Stimulated activated CD4-positive, alpha-beta T cell treated with anti-CD3 and anti-CD28 coated beads, Interleukin-12 subunit alpha, Interleukin-12 subunit beta, amount 100 ng/mL, for 4 hours (primary cell): ENCODE measurements at places on chromosomes 13 and 19.

GRCh38 chr19:33771384-33772101 lies 25.1 kb upstream of the KCTD15 start:
- peak; percentile 59 for DNase-seq

- DNase-seq = no peak
Measured at GRCh38 chr19:49891393-49891792, 5.3 kb downstream of the IL4I1 start.

DNA sequence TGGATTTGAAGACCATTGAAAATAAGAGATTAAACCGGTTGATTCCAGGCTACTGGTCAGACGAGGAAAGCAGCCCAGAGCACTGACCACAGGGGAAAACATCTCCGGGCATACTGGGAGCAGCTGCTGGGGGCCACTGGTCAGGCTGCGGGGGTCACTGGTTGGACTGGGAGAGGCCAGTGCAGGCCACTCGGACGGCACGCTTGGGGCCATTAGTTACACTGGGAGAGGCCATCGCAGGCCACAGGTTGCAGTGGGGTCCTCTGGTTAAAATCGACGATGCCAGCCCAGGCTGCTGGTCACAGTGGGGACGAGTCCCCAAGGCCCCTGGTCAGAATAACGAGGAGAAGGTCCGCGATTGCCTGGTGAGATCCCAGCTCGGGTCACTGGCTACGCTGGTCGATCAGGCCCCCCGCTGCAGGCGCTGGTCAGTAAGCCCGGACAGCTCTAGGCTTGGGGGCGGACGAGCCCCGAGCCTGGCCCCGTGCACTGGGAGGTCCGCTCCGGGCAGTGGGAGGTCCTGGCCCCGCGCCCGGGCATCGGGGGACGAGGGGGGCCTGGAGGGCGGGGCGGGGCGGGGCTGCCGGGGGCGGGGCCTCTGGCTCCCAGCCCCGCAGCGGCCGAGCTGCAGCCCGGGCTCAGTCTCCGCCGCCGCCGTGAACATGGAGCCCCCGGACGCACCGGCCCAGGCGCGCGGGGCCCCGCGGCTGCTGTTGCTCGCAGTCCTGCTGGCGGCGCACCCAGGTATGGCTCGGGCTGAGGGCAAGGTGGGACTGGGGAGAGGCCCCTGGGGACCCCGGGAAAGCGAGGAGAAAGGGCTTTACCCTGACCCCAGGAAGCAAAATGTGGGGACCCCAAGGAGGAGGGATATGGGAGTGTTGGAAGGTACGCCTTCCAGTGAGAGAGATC lies at the start of gene BCAM:
TSS of gene BCAM (plus strand) at position 641 of the 909 bp plus-strand sequence. CDS start at position 663, 22 bp downstream.
- DNase-seq = no peak

- DNase-seq = no peak
Measured at GRCh38 chr19:7470540-7471305, 18.1 kb downstream of the PEX11G start.

DNA sequence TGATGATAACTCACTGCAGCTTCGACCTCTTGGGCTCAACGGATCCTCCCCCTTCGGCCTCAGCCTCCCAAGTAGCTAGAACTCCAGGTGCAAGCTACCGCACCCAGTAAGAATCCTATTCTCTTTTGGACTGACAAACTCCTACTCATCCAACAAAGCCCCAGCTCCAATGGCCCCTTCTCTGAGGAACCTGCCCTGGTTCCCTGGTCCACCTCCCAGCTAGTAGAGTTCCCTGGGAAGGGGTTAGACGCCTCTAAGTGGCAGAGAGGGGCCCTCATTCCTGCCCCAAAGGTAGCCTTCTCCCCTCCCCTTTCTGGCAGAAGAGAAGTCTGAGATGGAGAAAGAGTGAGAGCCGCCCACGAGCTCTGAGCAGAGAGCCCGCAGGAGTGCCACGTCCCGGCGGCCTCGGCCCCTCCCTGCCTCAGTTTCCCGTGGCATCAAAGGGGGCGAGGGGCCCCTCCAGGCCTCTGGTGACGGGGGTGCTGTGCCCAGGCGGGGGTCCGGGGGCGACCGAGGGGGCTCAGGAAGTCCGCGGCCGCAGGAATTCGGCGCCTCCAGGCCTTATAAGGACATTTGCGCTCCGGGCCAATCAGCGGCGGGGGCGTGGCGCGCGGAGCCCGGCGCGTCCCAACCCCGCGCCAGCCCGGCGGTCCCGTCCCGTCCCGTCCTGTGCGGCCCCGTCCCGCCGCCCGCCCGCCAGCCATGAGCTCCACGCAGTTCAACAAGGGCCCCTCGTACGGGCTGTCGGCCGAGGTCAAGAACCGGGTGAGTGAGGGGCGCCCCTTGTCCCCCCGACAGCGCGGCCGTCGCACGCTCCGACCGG lies at the start of gene CNN2:
TSS of gene CNN2 (plus strand) at position 649 of the 823 bp plus-strand sequence. CDS start at position 703, 54 bp downstream.
- peak; percentile 69 for DNase-seq

- DNase-seq = no peak
Measured at GRCh38 chr13:71613066-71613745, 253.8 kb downstream of the DACH1 start.

- DNase-seq = no peak
Measured at GRCh38 chr19:6576869-6577475, 14.0 kb downstream of the CD70 start.

- no peak for DNase-seq
Measured at GRCh38 chr13:59566561-59566960, 597.2 kb downstream of the DIAPH3 start.

GRCh38 chr19:52724701-52725514 lies 9.9 kb downstream of the ZNF611 start:
- DNase-seq = no peak

DNA sequence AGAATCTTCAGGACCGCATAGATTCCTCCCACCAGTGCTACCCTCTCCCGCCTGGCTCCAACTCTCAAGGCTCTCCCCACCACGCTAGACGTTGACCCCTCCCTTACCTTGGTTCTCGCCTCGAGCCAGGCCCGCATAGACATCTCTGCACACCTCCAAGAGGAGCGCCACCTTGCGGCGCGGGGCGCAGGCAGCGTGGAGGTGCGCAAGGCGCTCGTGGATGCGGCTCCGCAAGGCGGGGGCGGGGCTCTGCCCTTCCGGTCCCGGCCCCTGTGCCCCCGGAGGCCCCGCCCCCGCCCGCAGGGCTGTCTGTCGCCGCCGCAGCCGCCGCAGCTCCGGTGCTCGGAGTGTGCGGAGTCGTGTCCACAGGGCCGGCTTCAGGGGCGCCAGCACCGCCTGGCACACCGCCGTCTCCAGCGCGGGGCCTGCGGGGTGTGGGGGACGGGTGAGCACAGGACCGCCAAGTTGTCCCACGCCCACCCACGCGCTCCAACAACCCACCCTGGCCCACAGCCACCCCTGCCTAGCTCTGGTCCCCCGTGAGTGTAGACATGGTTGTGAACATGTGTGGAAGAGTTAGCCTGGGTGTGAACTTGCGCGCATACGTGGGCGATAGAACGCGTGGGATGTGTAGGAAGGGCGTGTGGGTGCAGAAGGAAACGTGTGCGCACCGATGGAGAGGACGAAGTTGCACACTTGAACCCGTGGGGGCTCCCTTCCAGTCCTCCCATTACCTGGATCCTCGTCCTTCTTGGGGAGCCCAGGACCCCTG lies 8.1 kb downstream of the RINL start:
- peak; percentile 93 for DNase-seq

GRCh38 chr19:14361824-14362223 lies 19.4 kb upstream of the ADGRE5 start:
- no peak for DNase-seq

GRCh38 chr19:49592486-49593232 lies 1.7 kb downstream of the PRR12 start:
- no peak for DNase-seq

DNA sequence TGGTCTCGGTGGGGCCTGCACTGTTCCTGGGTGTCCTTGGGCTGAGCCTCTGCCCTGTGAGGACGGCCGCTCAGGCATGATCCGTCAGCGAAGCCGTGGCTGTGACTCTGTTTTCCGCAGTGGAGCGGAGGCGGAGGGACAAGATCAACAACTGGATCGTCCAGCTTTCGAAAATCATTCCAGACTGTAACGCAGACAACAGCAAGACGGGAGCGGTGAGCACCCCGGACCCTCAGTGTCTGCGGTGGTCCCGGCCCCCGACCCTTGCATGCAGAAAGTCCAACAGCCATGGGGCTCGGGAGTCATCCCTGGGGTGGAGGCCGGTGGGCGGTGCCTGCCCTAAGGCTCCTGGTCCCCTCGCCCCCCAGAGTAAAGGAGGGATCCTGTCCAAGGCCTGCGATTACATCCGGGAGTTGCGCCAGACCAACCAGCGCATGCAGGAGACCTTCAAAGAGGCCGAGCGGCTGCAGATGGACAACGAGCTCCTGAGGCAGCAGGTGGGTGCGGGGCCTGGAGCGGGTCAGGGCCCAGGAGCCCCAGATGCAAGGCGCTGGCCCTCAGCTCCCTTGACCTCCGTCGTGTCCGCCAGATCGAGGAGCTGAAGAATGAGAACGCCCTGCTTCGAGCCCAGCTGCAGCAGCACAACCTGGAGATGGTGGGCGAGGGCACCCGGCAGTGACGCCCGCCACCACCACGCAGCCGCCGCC lies 3.6 kb upstream of the HAMP start:
- no peak for DNase-seq

GRCh38 chr19:28701491-28701890 lies 511.5 kb downstream of the UQCRFS1 start:
- no peak for DNase-seq

GRCh38 chr13:99662678-99663077 lies 161.4 kb downstream of the TM9SF2 start:
- DNase-seq = no peak

GRCh38 chr13:30957258-30957943 lies 24.9 kb downstream of the TEX26 start:
- DNase-seq = no peak

GRCh38 chr19:44747739-44748425 lies 626 bp upstream of the BCL3 start:
- DNase-seq = peak; percentile 32
